ENCODE measurements at places on chromosomes 12 and 14.

- no peak for DNase-seq
These were observed 27.2 kb upstream of the PNMA1 start for GRCh38 chr14:73741386-73741875.

DNA sequence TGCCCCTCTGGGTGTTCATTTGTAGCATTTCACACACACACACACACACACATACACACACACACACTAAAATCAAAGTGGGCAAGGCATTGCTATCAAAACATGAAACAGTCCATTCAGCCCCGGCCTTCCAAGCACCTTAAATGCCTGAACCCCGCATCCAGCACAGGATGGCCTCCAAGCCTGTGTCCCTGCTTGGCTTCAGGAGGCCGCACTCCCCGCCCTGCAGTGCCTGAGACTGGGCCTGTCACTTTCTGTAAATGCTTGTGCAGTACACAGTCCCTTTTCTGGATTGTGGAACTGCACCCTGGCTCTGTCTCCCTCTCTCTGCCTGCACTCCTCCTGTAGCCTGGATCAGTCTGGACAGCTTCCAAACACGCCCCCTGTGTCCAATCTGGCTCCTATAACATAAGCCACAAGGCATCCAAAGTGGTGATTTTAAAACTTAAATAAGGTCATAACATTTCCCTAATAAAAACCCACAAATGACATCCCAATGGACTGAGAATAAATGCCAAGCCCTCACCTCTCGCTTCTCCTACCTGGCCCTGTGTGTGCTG is 972.2 kb upstream of the TMEM132C start:
- DNase-seq, result no peak

DNA sequence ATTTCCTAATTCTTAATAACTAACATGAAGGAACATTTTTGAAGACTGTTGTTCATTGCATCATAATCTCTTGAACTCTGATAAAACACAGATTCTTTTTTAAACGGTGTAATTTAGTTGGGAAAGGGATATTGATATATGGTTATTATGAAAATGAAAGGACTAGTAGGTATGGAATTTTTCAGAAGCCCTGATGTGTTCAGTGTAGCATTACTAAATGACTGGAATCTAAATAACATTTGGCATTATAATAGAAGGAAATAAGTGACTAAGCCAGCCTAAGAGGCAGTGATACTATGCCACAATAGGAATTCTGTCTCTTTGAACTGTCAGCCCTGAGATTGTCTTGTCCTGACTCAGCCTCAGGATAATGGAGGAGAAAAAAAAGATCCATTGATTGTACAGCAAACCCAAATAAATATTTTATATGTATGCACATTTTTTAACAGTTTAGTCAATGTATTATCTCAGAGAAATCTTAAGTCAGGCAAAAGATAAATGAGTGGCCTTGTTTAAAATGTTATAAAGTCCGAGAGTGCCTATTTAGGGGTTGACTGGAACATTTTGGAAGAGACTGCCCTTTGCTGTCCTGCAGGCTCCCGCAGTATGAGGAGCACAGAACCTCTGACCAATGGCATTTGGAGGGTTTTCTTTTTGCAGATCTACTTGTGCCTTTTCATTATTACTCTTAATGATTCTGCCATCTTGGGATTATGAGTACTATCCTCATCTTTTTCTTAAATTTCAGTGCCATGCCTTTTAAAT is 271.2 kb downstream of the EGLN3 start:
- DNase-seq, result no peak

GRCh38 chr12:51185171-51185717 is 12.3 kb upstream of the TFCP2 start:
- no peak for DNase-seq

DNA sequence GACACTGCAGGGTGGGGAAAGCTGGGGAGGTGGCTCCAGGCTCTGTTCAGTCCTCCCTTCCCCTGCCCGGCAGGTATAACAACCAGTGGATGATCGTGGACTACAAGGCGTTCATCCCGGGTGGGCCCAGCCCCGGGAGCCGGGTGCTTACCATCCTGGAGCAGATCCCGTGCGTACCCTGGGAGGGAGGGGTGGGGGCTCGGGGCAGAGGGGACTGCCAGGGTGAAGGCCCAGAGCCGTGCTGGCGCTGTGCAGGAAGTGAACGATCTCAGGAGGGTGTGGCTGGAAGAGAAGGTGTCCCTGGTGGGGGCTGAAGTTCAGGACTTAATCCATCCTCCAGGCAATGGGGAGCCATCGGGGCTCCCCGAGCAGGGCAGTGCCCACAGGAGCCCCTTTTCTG is 18.9 kb downstream of the SDS start:
- no peak for DNase-seq

DNA sequence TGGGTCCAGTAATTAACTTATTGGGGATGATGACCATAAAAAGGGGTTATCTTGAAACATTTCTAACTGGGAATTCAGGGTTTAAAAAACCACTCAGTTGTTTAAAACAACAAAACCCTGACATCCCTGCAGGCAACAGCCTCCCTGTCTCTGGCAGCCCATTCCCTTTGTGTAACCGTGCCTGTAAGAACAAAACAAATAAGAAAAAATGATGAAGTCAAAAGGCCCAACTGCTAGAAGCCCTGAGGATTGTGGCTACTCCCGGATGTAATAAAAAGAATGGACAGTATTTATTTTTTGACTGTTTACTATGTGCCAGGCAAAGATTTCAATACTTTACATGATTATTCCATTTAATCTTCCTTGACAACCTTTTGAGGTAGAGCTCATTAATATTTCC is 75.3 kb downstream of the TMCC3 start:
- DNase-seq, result no peak

- peak; percentile 50 for DNase-seq
These were observed 57.6 kb downstream of the NCOR2 start for GRCh38 chr12:124509676-124510300.

DNA sequence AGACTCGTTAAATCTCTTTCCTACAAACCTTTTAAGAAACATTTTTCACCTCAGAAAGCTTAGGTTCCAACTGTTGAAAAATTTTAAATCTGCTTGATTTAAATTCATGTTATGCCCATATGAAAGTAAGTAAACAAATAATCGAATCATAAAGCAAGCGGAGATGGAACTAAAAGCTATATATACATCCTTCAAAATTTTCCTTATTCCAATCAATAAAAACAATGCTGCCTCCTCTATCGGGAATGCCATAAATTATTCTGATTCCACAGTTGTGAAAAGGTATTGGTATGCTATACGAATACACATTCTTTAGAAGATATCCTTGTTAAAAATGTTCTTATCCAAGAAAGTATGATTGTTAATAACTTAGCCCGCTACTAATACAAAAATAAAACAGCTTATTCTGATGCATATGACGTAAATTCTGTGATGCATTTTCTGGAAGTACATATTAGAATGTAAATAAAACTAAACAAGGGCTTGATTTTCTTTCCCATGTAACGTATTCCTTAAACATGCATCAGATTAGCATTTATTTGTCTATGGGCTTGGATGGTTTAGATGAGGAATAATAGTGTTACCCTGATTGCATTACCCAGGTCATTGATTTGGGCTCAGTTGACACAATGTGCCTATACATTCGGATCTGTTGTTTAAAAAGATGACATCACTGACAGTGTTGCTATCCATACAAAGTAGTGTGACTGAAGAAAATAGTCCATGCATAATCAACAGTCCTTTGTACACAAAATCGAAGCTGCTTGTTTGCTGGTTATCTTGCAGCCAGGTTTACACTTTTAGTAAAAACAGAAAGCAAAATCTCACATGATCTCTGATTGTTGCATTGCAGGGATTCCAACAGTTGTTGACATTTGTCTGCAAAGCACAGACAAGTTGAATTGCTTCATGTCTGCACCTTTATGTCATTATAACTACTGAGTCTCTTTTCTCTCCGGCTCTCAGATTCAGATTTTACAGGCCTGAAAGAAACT is 656 bp upstream of the DTD2 start:
- no peak for DNase-seq

DNA sequence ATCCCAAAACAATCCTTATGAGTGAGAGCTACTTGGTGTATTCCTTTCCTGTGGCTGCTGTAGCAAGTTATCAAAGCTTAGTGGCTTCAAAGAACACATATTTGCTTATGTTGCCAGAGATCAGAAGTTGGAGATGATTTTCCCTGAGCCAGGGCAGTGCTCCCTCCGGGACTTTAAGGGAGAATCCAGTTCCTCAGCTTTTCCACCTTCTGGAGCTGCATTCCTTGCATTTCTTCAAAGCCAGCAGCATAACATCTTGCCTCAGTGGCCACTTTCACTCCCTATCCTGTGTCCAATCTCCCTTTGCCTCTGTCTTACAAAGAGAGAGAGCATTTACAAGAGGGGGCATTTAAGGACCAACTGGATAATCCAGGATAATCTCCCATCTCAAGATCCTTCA is 33.7 kb downstream of the P2RX7 start:
- no peak for DNase-seq

- DNase-seq, result no peak
These were observed 389.4 kb downstream of the ZFP36L1 start for GRCh38 chr14:68403191-68404145.

DNA sequence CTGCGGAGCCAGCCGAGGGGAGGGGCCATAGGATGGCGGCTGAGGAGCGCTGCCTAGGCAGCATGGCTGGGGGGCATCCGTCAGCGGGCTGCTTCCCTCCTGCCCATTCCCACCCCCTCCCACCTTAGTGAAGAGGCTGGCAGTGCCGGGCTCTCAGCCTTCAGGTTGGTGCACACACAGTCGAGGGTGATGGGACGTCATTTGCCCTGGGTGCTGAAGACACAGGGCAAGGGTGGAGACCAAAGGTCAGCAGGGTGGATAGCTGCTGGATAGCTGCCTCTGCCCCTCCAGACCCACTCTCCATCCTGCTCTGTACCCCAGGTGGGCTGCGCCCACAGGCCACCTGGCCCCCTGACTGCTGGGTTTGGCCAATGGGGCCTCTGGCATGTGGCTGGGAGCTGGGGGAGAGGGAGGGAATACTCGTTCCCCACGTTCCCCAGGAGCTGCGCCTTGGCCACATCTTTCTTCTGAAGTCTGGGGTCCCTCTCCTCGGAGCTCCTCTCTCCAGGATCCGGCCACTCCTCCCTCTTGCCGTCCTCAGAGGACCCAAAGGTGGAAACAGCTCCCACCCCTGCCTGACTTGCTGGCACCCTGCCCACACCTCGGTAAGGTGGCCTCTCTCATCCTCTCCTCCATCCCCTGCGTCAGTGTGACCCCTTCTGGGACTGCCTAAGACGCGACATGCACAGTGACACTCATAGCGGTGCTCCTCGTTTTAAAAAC is 11.2 kb upstream of the CDC42BPB start:
- no peak for DNase-seq

- DNase-seq, result peak; percentile 10
These were observed 79.6 kb downstream of the EXOC5 start for GRCh38 chr14:57189070-57189469.

GRCh38 chr12:82964446-82964845 is 277.7 kb downstream of the TMTC2 start:
- peak; percentile 45 for DNase-seq

- no peak for DNase-seq
These were observed 241.2 kb upstream of the G2E3 start for GRCh38 chr14:30317729-30318128.

DNA sequence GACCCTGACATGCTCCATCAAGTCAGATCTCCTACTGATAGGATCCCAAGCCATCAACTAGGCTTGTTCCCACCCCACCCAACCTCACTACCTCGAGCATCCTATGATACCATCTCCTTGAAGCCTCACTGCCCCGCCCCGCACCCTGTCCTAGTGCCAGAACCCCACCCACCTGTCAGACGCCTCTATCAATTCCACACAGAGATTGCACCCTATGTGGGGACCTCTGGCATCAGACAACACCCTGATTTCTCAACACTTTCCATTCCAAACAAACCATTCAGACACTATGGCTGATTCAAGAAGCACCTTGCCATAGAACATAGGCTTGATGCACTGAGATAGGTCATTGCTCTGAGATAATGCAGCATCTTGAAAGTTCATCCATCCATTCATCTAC is 3.1 kb upstream of the GLTP start:
- no peak for DNase-seq

DNA sequence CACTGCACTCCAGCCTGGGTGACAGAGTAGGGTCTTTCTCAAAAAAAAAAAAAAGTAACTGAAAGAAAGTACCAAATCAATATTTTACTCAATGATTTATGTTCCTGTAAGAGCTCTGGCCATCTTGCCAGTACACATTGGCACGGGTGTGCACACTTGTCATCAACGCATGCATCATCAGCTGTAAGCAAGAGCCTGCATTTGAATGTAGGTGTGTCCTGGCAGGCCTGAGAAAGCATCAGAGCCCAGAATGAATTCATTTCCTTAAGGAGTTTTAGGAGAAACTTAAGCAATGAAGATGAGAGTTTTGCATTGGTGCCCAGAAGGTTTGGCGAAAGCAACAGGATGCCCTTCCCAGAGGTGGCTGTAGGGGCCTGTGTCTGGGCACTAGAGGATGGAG is 88.5 kb upstream of the FZD10 start:
- no peak for DNase-seq

DNA sequence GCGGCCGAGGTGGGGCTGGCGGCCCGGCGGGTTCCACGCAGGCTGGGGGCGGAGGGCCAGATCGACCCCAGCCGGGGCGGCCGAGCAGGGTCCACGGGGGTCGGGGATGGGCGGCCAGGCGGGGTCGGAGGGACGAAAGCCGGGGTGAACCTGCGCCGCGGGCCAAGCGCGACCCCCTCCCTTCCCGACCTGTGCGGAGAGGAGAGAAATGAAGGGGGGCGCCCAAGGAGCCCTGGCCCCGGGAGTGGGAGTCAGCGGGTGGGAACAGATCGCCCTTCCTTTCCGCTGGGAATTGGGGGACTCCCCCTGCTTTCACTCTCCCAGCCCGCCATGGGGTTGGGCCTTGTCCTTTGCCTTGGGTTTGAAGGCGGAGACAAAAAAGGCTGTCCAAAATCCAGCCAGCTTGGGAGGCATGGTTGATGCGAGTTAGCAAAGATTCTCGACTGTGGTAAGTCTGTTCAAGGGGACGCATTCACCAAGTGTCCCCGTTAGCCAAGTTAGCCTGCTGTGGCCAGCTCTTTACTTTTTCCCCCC is 559 bp upstream of the CKAP4 start:
- DNase-seq, result no peak

DNA sequence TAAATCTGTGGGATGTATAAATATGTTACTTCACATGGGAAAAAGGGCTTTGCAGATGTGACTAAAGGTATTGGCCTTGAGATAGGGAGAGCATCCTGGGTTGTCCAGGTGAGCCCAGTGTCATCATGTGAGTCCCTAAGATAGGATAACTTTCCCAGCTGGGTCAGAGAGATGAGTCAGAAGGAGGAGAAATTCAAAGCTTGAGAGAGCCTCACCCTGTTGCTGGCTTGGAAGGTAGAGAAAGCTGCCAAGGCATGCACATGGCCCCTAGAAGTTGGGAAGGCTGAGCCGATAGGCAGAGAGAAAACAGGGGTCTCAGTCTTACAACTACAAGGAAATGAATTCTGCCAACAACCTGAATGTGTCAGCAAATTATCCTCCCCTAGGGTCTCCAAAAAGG is 213.0 kb downstream of the ADGRD1 start:
- no peak for DNase-seq

- DNase-seq, result no peak
These were observed 14.8 kb downstream of the ZBTB39 start for GRCh38 chr12:56991319-56992246.

DNA sequence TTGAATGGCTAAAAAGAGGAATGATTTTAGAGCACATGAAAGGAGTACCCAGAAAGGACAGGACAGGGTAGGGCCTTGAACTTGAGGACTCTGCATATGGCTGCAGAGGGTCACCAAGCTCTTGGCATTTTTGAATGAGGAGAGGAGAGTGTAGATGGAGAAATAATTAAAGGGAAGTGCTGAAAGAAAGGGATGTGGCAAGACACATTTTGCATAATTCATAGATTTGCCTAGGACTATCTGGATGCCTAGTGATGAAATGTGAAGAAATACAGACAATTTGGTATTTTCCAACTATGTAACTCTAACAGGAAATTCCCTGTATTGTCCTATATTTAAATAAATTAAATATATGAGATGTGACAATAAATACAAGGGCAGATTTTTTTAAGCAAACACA is 27.5 kb upstream of the MDM1 start:
- DNase-seq, result no peak
